Pons (tissue), 1 donor: ENCODE measurements at places on chromosomes 2 and 18.

DNA sequence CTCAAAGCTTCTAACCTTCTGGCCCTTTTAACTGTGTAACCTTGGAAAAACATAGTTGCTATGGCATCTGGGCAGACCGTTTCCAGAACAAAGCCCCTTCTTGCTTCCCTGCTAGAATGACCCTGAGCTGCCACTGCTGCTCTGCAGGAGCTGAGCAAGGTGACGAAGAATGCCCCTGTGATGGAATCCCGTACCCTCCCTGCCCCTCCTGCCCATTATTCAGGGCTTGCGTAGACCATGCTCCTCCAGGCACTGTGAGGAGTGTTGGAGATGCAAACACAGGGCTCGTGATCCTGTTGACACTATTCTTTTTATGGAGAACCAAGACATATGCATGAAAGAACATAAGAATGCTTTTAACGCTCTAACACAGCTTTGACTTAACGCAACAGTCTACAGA lies 191.1 kb downstream of the CDH2 start:
- DNase-seq: no peak

DNA sequence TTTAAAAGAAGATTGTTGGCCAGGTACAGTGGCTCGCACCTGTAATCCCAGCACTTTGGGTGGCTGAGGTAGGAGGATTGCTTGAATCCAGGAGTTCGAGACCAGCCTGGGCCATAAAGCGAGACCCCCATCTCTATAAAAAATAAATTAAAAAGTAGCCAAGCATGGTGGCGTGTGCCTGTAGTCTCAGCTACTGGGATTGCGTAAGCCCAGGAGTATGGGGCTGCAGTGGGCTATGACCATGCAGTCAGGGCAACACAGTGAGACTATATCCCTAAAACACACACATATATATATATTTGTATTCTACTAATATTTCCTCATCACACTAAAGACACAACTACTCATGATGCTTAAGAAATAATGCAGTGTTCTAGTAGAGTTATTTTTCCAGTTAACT lies 7.1 kb downstream of the HDHD2 start:
- no peak for DNase-seq

DNA sequence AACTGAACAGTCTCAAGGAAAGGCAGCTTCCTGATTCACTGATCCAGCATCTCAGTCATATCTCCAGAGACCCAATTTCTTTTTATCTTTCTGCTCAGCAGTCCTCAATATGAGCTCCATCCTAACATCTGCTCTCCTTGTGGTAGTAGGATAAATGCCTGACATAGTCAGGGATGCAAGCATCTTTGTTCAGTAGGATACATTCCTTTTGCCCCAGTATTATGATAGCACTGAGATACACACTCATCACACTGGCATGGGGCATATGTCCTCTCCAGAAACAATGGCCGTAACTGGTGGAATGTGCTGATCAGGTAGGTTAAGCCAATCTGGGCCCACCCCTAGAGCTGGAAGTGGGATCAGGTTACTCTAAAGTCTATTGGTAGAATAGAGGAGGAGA lies 207.2 kb downstream of the ETAA1 start:
- no peak for DNase-seq

GRCh38 chr2:212387146-212387545 lies 151.5 kb downstream of the ERBB4 start:
- DNase-seq: no peak

- DNase-seq: no peak
Measured at GRCh38 chr2:97969081-97970067, 26.4 kb downstream of the TMEM131 start.

GRCh38 chr2:177728399-177728765 lies 335.8 kb downstream of the AGPS start:
- DNase-seq: no peak

DNA sequence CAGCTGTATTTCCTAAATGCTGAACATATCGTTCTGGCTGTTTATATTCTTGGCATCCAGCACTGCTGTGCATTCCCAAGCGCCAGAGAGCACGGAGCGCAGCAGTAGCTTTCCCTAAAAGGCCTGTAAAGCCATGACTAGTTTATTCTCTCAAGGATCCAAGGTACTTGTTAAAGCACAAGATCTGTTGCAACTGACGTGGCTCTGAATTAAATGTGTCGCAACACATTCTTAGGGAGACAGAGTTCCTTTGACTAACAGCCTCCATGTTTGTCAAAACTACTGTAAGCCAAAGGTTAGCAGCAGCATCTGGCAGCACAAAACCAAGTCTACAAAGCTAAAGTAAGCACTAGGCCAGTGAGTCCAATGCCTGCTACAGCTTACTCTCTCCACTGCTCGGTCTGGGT lies 188.6 kb upstream of the FN1 start:
- DNase-seq: no peak

- DNase-seq: no peak
Measured at GRCh38 chr2:69740502-69740951, 1.4 kb upstream of the ANXA4 start.

GRCh38 chr2:68827666-68828065 lies 43.5 kb downstream of the BMP10 start:
- DNase-seq: no peak

- no peak for DNase-seq
Measured at GRCh38 chr2:118177884-118178283, 89.6 kb downstream of the INSIG2 start.

- no peak for DNase-seq
Measured at GRCh38 chr2:240856151-240856980, 12.3 kb upstream of the AGXT start.

GRCh38 chr18:23521907-23522306 lies 18.6 kb downstream of the RMC1 start:
- DNase-seq: no peak

DNA sequence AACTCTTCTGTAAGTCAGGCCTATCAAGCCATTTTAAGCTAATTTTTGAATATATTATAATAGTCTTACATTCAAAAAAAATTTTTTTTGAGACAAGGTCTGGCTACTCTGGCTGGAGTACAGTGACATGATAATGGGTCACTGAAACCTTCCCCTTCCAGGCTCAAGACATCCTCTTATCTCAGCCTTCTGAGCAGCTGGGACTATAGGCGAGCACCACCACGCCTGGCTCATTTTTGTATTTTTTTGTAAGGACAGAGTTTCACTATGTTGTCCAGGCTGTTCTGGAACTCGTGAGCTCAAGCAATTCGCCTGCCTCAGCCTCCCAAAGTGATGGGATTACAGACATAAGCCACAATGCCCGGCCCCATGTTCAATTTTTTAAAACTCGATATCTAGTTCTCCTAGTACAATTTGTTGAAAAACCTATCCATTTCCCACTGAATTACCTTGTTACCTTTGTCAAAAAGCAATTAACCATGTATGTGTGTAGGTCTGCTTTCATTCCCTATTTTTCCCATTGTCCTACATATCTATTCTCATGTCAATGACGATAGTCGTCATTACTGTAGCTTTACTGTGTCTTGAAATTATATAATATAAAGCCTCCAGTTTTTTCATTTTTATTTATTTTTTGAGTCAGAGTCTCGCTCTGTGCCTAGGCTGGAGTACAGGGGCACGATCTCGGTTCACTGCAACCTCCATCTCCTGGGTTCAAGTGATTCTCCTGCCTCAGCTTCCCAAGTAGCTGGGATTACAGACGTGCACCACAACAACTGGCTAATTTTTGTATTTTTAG lies 44.8 kb downstream of the YES1 start:
- DNase-seq: no peak

GRCh38 chr2:68046642-68047240 lies 16.1 kb downstream of the C1D start:
- no peak for DNase-seq

DNA sequence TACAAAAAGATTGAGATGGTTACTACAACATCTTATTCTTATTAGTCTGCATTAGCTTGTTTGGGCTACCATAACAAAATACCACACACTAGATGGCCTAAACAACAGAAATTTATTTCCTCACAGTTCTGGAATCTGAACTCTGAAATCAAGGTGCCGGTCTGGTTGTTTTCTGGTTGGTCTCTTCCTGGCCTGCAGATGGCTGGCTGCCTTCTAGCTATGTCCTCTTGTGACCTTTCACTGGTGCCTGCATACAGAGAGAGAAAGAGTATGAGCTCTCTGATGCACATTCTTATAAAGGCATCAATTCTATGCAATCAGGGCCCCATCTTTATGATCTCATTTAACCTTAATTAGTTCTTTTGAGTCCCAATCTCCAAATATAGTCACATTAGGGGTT lies 696.5 kb downstream of the TDRD15 start:
- no peak for DNase-seq
